NCI-H1048 (cell line): ENCODE measurements at places on chromosomes 2 and 18.

DNA sequence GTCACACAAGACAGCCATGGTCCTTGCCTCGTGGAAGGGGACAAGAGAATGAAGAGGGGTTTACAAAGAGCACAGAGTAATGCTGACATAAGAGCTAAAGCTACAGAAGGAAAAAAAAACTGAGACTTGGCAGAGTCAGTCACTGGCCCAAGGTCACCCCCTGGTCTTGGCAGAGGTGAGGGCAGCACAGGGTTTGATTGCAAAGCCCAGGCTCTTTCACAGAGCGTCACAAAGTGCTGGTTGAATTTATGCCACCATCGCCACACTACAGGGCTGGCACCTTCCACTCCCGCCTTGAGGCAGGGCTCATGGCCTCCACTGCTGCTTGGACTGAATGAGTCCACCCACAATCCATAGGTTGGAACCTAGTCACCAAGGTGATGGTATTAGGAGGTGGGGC is 190.2 kb downstream of the INHBB start:
- DNase-seq = no peak

DNA sequence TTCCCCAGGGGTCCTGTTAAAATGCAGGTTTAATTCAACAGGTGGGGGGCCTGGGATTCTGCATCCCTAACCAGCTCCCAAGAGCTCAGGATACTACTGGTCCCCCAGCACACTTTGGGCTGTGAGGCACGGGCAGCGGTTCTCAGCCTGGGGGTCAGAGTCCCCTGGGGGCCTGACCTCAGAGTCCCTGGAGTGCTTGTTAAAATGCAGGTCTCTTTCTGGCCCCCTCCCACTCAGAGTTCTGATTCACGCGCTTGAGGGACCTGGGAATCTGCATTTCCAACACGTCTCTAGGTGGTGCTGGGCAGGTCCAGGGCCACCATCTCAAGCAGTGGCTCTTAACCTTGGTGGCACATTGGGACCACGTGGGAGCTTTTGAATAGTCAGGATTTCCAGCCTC is 2.8 kb upstream of the OTOS start:
- no peak for DNase-seq

DNA sequence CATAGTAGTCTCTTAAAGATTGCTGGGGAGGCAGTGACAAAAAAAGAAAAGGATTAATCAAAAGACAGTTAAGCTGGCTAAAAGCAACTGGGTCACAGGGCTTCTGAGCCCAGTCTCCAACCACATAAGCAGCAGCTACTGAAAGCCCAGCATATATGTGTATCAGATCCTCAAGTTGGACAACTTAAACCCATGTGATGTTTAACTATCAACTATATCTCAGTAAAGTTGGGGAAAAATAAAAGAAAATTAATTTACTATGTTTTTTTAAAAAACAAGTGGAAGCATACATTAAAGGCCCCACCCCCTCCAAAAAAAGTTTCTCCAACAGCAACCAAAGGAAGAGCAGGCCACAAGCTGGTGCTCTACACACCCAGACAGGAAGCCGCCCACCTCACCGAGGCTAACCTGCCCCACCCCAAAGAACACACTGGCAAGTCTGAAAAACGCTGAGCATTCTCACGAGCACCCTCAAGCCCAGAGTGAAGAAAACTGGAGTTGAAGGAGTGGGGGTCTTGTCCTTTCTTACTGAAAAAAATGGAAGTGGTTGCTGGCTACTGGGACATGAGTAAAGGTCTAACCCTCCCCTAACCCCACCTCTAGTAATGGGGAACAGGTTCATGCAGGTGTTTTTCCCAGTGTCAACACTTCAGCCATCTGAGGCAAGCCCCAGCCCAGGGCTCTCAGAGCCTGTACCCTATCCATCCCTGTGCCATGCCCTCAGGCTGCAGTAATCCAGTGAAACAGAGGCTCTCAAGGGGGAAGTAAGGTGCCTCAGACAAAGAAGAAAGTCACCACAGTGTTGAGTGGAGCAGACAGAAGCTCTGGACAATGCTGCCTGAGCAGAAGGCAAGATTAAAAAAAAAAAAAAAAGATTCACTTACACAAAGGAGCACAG is 106.3 kb downstream of the GYPC start:
- no peak for DNase-seq

- DNase-seq = no peak
Measured at GRCh38 chr2:149487189-149487588, 100.4 kb downstream of the MMADHC start.
